ENCODE measurements at places on chromosomes 1 and 21.

- no peak for ATAC-seq
Observed at GRCh38 chr1:244011271-244011670, 39.8 kb upstream of the ZBTB18 start.

- ATAC-seq: peak; percentile 19
Observed at GRCh38 chr1:9201401-9202239, 33.0 kb upstream of the H6PD start.

DNA sequence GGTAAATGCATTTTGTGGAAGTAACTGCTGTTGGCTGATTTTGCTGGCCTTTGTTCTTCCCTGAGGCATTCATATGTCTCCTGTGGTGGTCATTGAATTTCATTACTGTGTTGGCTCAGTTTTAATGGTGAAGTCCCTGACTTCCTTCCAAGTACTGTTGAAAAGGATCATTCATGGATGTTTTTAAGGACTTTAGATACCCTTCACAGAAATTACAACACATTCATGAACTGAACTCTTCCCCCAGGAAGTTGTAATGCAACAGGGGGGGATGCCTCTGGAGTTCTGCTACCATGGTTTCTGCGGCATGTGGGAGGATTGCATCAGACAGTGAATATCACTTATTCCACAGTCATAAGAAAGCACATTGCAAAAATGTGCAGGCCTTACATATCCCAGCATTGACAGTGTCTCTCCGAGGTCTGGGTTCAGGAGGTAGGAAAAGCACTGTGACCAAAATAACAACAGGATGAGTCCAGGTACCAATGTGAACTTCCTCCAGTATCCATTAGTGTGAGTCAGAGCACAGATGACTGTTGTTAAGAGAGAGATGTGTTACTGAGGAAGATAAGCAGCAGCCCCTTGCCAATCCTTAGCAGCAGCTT, 2.1 kb upstream of the RAB3GAP2 start:
- no peak for ATAC-seq

GRCh38 chr1:214808845-214809460, 206.0 kb downstream of the CENPF start:
- no peak for ATAC-seq

GRCh38 chr1:238826891-238827290, 559.5 kb upstream of the CHRM3 start:
- ATAC-seq: no peak

GRCh38 chr1:214004014-214004413, 16.2 kb downstream of the PROX1 start:
- peak; percentile 35 for ATAC-seq

DNA sequence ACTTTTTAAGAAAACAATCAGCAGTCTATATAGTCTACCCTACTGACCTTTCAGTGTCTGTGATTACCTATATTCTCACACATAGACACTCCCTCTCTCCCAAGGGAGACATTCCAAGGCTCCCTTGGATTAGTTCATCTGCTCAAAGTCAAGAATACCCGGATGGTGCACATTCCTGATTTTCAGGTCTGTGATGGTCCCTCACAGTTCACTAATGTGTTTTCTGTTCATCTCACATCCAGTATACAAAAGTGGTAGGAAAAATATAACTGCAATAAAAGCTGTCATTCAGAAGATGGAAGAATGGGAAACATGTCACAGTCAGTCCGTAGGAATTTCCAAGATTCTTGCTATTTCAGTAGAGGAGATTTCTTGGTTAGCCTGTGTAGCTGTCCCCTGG, 224.1 kb upstream of the CACYBP start:
- ATAC-seq: no peak

- no peak for ATAC-seq
Observed at GRCh38 chr1:160520999-160521398, 2.1 kb downstream of the SLAMF6 start.

DNA sequence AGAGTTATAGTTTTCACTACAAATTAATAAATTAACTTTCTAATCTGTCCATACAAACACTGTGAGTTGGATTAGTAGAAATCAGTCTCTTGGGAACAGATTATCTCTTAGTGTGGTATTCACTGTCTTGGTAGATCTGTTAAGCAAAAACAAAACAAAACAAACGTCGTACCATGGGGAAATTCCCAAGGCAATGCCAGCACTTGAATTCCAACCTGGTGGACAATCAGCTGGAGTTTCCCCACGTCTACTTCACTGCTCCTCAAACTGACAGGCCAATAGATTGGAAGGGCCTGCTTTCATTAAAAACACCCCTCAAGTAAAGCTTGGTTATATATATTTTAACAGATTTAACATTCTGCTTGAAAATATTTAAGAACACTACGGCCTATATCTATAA, 31.9 kb downstream of the GDAP2 start:
- ATAC-seq: no peak

GRCh38 chr1:224801844-224802490, 127.5 kb upstream of the DNAH14 start:
- no peak for ATAC-seq

GRCh38 chr1:110436635-110437034, 14.3 kb upstream of the PROK1 start:
- ATAC-seq: no peak

- ATAC-seq: no peak
Observed at GRCh38 chr1:157831968-157832626, 9.5 kb downstream of the CD5L start.

DNA sequence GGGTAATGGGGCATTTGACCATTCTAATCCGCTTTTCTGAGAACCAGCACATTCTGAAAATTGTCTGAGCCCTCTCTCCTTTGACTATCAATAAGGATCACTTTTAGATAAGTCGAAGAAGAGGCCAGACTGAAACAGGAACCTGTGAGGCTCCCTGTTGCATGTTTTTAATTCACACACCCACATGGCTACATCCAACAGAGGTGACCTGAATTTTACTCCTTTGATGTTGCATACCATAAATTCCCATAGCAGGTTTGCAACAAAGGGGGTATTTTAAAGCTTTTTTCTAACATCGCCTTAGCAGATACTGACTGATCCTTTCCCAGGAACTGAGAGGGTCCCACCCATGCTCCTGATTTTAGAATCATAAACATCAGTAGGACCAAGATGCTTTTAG, 450.8 kb downstream of the USP25 start:
- no peak for ATAC-seq

- no peak for ATAC-seq
Observed at GRCh38 chr1:212432272-212432660, 454 bp upstream of the NENF start.
